ENCODE measurements at places on chromosomes 7 and 10. TPM values are rescaled to one million over a fixed set of nuclear protein-coding genes. Genes with fewer than 3 reads are reported as not detected.

The FZD8 gene
- total RNA-seq = 8.6 TPM

The LEP gene
- total RNA-seq = not detected

The NME8 gene
- 0.22 TPM for total RNA-seq

The NRCAM gene
- total RNA-seq = 4.3 TPM

The ZPBP gene
- not detected for total RNA-seq

The FAM25G gene
- not detected for total RNA-seq

The SAMD9L gene
- not detected for total RNA-seq

The HIBADH gene
- 30.1 TPM for total RNA-seq

The GPR37 gene
- 17.4 TPM for total RNA-seq

The CFAP46 gene
- total RNA-seq = 4.8 TPM

The TLL2 gene
- total RNA-seq = 3.0 TPM

The ENTPD1 gene
- 2.2 TPM for total RNA-seq

The TCF7L2 gene
- 67.3 TPM for total RNA-seq

DNA sequence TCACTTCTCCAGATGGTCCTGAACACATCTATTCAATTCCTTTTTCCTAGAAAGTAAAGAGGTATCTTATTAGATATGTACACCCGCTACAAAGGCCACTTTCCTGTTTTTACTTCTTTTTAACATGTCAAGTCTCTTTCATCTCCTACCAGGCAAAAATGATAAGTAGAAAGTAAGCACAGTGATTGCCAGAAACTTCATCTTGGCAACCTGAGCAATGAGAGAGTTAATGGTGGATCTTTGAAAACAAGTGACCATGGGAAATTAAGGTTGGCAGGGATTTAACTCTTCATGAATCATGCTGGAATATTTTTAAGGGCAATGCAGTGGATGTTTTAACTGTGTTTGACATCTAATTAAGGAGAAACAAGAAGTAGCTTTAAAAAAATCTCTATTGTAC lies 2.7 kb downstream of the SEMA3A start:
- DNase-seq = no peak

DNA sequence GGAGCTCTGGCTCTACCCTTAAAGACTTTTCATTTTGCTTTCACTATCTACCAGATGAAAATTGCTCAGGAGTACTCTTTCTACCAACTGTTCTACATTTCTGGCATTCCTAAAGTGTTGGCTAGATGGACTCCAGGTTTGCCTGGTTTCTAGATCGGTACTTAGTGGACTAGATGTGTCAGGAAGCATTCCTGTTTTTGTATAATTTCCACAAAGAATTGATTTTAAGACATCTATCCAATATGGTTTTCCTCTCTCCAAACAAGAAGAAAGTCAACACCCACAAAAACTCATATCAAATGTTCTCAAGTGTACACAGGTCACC lies 157.7 kb downstream of the CHRM2 start:
- no peak for DNase-seq

GRCh38 chr7:4286351-4286750 lies 395.7 kb upstream of the FOXK1 start:
- no peak for DNase-seq

DNA sequence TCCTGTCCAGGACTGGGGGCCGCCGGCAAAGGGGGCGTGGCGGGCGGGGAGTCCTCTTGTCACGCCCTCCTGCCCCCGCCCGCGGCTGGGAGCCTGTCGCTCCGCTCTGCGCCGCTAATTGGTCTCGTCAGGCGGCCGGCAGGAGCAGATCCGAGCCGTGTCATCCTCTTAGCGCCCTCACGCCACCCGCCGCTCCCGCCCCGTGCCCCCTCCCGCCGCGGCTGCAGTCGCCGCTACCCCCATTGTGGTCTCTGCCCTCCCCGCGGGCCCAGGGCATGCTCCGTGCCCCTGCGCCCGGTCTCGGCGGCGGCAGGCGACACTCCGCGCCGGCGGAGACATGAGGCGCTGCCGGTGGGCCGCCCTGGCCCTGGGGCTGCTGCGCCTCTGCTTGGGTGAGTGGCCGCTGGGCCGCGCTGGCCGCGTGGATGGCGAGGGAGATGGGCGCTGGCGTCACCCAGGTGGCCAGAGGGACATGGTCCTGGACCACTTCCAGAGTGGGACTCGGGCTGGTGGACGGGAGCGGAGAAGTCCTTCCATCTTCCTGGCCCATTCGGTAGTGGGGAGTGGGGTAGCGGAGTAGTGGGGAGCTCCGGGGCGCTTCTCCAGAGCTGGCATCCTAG lies at the start of gene CDHR1:
Gene CDHR1 (plus strand): TSS at position 114 of the 620 bp plus-strand sequence. CDS start 224 bp downstream, at position 338.
- peak; percentile 77 for DNase-seq

DNA sequence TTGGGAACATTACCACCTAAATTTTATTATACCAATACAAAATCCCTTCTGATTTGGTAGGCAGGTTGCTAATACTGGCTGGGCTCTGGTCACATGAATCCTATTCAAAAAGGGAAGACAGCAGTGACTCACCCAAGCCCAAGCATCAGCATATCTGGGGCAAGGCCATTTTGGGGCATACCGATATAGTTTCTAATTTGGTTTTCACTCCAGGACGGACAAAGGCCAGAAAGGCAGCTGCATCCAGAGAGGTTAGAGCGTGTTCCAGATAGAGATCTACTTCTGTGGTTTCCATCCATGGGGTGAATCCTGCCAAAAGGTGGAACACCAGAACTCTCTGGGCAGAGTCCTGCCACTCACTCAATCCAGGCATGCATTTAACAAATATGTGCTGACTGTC lies 335.8 kb downstream of the ELMO1 start:
- DNase-seq = no peak

DNA sequence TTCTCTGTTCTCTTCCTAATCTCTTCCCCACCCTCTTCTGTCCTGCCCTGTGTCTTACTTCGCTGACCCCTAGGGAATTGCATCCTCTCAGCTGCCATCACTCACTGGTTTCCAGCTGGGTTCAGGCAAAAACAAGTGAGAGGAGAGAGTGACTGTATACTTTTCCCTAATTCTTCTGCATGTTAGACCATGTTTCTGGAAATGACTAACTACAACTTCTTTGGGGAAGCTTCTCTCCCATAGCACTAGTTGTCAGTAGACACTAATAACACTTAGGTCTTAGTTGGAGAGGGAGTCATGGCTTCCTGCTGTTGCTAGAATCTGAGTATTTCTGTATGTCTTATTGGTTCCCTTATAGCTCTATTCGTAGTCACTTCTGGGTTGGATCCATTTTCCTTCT lies 299.0 kb upstream of the FZD1 start:
- no peak for DNase-seq

GRCh38 chr7:140640060-140640637 lies 464 bp downstream of the DENND2A start:
- DNase-seq = no peak

DNA sequence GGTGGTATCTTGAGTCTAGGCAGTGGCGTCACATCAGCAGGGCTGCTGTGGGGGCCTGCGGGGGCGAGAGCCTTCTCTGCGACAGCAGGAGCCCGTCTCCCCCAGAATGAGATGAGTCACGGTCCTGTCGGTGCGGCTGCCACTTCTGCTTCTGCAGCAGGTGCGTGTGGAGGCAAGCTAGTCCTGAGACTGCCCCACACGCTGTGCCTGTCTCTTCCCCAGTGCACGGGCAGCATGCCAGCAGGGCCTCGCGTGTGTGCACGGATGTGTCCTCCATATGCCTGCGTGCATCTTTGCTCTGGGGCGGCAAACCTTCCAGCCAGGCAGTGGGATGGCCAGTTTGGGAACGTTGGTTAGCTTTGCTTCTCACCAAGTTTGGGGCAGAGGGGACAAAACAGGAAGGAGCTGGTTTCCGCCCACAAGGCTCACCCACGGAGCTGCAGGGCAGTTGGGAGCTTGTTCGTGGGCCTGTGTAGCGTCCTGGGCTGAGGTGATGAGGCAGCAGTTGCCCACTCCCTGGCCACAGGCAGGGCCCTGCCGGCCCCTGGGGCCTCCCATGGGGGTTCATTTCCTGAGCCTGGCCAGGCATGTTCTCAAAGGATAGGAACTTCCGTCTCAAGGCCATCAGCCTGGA lies 60.8 kb upstream of the PPIF start:
- DNase-seq = no peak

GRCh38 chr10:117264782-117265181 lies 23.9 kb downstream of the SLC18A2 start:
- no peak for DNase-seq

DNA sequence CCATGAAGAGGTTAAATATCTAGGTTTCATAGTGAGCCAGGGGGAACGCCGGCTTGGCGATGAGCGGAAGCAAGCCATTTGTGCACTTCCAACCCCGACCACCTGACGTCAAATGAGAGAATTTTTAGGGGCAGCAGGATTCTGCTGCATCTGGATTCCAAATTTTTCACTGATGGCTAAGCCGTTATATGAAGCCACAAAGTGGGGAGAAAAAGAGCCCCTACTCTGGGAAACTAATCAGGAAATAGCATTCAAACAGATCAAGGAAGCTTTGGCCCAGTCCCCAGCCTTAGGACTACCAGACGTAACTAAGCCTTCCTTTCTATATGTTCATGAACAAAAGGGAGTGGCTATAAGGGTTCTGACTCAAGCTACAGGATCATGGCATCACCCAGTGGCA lies 12.9 kb upstream of the ADCK2 start:
- DNase-seq = no peak

GRCh38 chr7:240887-241421 lies 48.6 kb downstream of the FAM20C start:
- no peak for DNase-seq

- DNase-seq = no peak
Observed at GRCh38 chr7:134640842-134641715, 5.6 kb upstream of the BPGM start.

DNA sequence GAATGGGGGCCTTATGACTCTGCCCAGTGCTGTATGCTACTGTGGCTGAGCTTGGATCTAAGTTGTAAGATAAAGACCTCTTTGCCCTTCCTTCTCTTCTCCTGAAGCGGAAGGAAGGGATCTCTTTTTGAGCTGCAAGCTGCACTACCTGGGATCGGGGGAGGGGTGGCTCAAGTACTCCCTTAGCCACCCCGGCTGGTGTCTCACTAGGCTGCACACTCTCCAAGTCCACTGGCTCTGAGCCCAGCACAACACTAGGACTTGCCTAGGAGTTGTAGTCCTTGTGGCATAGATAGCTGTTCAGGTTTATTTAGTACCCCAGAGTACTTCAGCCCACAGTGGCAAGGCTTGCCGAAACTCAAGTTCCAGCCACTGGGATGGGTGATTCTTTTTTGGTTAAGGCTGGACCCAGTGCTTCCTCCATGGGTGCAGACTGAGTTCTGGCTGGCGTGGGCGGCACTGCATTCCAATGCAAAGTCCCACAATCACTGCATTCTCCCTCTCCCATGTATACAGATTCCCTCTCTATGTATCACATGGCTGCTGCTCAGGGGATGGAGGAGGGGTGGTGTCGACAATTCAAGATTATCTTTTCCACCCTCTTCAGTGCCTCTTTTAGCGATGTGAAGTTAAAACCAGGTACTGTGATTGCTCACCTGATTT lies 76.2 kb upstream of the SLC25A13 start:
- DNase-seq = no peak

DNA sequence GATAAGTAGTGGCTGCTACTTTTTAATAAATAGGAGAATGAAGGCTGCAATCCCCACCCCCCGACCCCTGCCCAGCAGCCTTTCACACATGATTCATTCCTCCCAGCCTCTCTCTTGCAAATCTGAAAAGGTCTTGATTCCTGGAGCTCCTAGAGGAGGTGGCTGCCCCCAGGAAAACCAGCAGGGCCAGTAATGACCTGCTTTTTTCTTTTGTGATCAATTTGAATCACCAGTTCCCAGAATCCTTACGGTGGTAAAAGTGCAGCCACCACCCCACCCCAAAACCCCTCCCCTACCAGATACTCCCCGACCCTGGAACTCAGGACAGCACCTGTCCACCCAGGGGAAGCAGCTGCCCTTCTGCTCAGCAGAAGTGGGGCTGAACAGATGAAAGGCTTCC lies 108.9 kb downstream of the C10orf105 start:
- DNase-seq = no peak

DNA sequence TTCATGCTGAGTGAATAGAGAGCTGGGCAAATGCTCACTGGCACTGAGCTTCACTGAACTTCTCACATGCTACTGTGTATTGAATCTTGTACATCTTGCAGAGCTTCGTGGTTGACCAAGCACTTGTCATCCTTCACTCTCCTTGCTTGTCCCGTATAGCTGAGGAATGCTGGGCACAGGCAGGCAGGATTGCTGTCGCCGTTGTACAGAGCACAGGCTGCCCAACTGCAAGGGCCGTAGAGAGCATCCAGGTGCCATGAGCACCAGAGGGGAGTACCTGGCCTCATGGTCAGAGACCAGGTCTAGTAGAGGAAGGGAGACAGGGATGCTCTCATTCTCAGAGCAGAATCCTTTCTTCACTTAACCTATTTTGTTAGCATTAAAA lies 99.8 kb upstream of the RET start:
- DNase-seq = no peak

DNA sequence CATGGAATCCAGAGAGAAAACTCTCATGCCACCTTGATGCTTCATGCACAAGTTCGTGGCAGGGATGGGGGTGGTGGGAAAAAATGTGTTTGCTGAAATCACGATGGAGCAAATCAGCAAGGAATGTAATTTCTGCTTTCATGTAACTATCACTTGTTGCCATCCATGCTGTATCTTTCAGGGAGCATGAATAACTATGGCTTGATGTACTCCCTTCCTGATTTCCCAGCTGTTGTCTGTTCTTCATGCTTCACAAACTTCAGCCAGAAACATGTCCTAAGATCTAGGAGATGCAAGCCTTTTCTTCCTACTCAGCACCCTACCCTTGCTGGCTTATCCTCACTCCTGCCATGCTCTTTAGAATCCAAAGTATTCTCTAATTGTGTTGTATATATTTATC lies 64.0 kb downstream of the LRRC4 start:
- no peak for DNase-seq

GRCh38 chr7:131957338-131958020 lies 401.1 kb upstream of the PODXL start:
- DNase-seq = no peak

- no peak for DNase-seq
Observed at GRCh38 chr10:85610381-85611092, 756.1 kb downstream of the GRID1 start.

DNA sequence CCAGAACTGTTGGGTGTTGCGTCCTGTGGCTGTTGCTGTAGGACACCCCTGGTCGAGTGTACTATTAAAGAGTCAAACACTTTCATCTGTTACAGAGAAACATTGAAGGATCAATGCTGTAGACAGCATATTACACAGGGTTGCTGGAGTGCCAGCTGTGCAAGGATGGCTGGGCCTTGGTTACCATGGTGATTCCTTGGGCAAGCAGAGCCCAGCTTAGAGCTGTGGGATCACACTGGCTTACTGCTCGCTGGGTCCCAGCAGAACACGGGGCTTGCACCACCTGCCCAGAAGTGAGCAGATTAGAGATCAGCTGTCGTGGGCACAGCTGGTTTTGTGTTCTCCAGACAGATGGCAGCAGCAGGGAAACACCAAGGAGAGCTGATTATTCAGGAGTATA lies 76.0 kb downstream of the GPR141 start:
- DNase-seq = no peak

- DNase-seq = no peak
Observed at GRCh38 chr10:24680647-24681524, 42.8 kb downstream of the ARHGAP21 start.

DNA sequence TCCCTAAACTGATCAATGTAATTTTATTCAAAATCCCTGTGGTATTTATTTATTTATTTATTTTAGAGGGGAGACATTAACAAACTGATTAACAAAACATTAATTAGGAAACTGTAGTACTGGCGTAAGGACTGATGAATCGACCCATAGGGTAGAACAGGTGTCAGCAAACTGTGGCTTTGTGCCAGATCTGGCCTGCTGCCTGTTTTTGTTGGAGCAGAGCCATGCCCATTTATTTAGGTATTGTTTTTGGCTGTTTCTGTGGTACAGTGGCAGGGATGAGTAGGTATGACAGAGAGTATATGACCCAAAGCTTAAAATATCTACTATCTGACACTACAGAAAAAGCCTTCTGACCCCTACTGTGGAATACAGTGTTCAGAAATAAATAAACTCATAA lies 332.5 kb upstream of the ETV1 start:
- no peak for DNase-seq
